ENCODE measurements at places on chromosomes 12 and 14. TPM values are rescaled to one million over a fixed set of nuclear protein-coding genes. Genes with fewer than 3 reads are reported as not detected.

Gene NGB
- not detected for total RNA-seq

Gene RNASE7
- total RNA-seq: not detected

Gene STON2
- 24.0 TPM for total RNA-seq

Gene PTPRQ
- not detected for total RNA-seq

Gene KRT79
- total RNA-seq: not detected

Gene PAPLN
- total RNA-seq: 2.7 TPM

Gene EIF4B
- 527 TPM for total RNA-seq
